Astrocyte (in vitro differentiated cells and primary cell): ENCODE measurements at places on chromosomes 2 and 18. TPM values are rescaled to one million over a fixed set of nuclear protein-coding genes. Genes with fewer than 3 reads are reported as not detected.

DNA sequence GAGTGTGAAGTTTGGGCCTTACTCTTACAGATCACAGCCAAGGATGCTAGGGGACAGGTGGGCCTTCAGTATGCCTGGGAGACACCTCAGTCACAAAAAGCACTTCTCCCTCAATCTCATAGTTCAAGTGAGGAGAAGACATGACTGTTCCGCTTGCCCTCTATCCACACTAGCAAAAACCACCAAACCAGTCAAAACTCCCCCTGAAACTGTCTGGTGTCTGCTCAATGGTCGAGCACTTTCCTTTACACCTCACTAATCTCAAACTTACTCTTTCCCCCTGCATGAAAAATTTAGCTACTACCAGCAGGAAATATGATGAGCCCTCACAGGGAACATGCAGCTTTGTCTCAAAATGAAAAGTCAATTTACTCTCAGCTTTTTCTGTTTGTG is 232.2 kb downstream of the TRIB2 start:
- DNase-seq = no peak

DNA sequence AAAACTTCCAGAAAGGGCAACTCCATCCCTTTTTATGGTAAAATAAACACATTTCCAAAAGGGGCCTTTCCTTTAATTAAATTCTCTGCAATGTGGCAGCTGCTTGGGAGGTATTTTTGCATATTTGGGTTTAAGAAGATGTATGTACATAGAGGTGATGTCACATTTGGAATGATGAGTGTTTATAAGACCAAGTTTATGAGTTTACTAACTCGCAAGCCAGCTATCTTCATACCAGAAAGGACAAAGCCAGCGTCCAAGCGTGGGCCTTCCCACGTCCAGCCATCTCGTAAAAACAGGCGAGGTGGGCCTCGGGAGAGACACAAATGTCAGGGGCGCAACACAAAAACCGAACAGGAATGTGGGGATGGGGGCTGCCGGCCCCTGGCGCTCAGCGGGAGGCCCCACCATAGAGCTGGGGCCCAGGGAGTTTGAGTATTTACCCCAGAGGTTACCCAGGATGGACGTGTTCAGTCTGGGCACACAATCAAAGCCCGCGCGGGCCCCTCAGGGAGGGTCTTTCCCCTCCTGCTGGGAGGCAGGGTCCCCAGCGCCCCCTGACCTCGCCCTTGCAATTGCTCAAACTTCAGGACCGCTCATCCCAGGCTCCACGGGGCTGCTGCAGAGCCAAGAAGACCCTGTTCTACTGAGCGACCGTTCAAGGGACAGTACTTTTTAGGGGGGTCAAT is 137.3 kb downstream of the TWIST2 start:
- DNase-seq = no peak

The LYPD6B gene
- total RNA-seq = 1.1 and 1.2 TPM in 2 replicates

GRCh38 chr2:219228911-219229304 is 528 bp downstream of the ATG9A start:
- DNase-seq = no peak

GRCh38 chr2:150188800-150189199 is 298.7 kb downstream of the RND3 start:
- DNase-seq = no peak

GRCh38 chr2:19887510-19887909 is 14.3 kb downstream of the TTC32 start:
- no peak for DNase-seq
